Stimulated activated CD8-positive, alpha-beta memory T cell treated with anti-CD3 and anti-CD28 coated beads, Interleukin-4, amount 100 ng/mL, for 1 hour (primary cell): ENCODE measurements at places on chromosomes 12 and 14.

- no peak for DNase-seq
These were observed 1.8 kb downstream of the SMIM41 start for GRCh38 chr12:52081263-52081733.

DNA sequence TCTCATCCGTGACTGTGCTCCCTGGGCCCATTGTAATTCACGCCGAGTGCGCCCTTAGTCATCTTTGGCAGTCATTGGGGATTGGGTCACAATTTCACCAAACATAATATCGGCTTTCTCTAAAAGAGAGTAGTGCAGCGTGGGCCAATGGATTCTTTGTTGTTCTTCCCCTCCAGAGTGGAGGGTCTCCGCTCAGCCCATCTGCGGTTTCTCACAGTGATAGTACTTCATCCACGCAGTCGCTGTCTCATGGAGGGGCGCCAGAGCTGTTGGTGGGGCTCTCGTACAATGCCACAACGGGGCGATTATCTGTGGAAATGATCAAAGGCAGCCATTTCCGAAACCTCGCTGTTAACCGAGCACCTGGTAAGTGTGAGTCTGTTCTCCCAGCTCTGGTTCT lies 321.8 kb downstream of the SNAPC1 start:
- DNase-seq, result no peak

DNA sequence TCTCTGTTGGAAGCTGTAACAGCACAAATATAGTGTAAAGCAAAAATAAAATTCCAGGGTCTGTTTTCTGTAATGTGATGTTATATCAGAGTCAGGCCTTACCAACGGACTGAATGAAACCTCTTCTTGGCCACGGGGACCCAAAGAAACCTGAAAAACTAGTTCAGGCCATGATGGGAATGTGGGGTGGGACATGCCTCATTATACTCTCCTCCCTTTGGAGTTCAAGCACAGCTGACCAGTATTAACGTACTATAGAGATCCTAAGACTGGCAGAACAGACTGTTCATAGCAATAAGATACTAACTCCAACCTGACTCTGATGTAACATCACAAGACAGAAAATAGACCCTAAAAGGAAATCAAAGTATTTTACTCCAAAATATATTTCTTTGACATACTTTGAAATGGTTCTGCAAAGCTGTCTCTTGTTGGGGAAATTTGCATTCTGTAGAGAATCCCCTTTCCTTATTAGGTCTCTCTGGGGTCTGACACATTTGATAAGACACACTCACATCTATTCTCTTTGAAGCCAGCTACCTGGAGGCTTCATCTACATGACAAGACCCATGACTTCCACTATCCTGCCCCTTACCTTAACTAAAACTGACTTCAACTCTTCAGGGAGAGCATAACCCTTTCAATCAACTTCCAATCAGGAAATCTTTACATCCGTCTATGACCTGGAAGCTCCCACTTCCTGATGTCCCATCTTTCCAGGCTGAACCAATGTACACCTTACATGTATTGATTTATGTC lies 444.6 kb downstream of the SOX5 start:
- DNase-seq, result no peak

- no peak for DNase-seq
These were observed 206.4 kb upstream of the GRIP1 start for GRCh38 chr12:66885115-66885875.

DNA sequence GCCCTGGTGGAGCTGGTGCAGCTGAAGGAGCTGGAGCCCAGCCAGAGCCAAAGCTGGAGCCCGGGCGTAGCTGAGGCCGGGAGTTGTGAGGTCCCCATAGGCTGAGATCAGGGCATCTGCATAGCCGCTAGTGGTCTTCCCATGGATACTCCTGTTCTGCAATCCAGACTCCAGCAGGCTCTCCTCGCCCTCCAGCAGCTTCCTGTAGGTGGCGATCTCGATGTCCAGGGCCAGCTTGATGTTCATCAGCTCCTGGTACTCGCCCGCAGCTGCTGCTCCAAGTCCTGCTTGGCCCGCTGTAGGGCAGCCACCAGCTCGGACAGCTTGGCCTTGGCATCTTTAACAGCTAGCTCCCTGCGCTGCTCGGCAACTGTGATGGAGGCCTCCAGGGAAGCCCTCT lies 966.1 kb downstream of the FSCB start:
- DNase-seq, result no peak

GRCh38 chr12:13609894-13610679 lies 371.3 kb downstream of the GRIN2B start:
- DNase-seq, result no peak

DNA sequence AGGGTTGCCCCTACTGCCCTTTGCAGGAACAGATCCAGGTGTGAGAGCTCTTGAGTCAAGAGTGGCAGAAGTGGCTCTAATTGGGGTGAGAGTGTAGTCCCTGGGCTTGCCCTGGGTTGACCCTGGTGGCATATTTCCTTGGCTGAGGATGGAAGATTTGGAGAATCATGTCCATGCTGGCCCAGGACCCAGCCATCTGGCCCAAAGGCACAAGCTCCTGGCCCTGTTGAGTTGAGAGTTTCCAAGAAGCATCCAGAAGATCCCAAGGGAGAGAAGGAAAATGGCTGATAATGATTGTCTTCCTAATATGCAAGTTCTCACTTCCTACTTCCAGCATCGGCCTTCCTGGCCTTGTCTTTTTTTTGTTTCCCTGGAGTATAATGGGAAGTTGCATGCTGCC lies 55.5 kb upstream of the SRSF5 start:
- no peak for DNase-seq

DNA sequence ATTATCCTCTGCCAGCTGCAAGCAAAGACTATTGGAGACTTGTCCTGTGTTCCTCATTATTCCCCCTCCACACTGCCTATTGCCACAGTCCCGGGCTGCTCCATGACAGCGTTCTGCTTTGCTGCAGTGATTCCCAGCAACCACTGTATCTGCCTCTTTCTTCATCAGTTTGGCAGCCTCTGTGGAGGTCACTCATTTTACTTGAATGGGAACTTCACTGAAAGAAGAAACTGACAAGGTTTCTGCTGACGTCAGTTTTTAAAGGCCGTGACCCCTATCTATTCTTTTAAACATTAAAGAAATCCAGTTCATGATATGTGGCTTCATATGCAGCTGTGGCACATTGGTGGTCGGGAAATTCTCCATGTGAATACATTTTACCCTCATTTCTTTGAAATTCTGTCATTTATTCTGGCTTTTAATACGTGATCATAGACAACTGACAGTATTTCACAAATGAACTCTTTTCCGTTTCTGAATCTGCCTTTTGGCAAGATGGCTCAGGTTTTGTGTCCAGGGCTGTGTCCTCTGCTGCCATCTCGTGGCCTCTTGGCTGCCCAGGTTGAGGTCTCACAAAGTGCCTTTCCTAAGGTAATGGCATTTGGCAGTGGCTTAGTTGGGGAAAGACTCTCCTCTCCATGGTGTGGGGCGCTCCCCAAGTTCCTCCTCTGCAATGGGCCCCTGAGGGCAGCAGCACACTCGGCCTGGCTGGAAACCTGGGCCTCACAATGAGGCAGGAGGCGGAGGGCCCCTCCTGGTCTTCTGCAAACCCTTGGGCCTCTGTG lies 5.8 kb downstream of the TMEM253 start:
- peak; percentile 56 for DNase-seq

DNA sequence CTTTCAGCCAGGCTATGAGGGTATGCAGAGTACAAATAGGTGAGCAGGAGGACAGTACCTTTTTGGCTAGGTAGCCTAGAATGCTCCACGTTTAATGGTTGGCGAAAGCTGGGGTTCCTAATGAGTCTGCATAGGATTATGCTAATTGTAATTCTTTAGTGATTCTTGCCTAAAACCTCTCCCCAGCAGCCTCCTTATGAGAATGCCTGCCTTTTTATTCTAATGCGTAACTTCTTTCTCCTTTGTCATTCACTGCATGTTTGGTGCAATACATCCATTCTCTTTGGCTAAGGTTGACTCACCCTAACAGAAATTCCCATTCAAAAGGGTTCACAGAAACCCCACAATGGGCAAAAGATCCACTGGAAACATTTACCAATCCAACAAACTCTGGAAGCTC lies 752.2 kb downstream of the FSCB start:
- DNase-seq, result no peak

GRCh38 chr14:92675421-92675820 lies 73.0 kb downstream of the LGMN start:
- DNase-seq, result no peak

DNA sequence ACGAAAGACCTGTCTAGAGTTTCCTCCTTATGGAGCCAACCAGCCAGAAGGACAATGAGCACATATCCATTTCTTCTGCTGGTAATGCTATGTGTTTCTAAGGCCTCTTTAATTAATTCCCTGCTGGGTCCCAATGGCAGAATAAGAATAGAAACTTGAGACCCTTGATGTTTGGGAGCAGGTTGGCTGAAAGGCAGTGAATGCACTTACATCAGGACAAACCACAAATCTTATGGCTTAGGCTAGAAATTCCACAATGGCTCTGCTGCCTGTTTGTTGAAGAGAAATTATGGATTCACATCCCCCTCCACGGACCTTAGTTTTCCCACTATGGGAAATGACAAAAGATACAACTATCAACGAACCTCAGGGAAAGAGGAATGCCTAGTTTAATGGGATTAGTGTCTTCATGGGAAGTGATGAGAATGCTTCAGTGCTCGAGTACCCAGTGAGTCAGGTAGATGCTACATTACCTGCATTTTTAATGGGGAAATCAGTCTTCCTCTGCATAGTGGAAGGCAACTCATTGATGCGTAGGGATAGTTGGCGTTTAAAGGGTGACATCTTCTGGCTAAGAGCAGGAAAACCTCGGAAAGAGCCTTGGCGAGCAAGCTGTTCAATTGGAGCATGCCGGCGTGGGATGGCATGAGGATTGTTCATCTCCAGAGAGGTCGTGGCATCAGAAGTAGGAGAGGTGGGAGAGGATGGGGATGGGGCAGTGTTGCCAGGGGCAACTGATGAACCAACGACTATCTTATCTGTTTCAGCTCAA lies 46.5 kb downstream of the PAPLN start:
- DNase-seq, result no peak

DNA sequence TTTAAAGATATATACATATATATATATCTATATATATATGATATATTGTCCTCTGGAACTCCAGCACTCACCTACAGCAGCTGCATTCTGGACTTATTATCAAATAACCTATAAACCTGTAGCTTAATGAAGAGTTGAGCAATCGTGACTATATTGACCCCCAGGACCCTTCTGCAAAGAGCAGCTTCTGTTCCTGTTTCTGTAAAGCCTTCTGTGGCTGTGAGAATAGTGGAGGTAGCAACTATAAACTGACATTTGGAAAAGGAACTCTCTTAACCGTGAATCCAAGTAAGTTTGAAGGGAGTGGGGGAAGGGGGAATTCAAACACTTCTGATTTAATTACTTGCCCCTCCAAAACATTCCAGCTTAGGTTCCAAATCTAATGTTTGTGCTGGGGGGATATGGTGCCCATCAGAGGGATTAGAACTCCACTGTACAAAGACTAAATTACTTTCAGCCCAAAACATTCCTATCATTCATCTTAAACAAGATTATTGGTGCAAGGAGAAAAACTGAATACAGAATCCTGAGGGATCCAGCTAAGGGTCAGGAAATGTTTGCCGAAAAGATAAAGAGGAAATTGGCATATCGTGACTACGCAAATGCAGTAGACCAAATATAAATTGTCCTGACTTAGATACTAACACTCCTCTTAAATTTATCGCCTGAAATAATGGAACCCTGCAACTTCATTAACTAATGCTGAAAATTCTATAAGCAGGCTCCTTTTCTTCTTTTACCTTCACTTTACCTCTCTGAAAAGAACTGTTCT lies 106.1 kb downstream of the DAD1 start:
- no peak for DNase-seq

DNA sequence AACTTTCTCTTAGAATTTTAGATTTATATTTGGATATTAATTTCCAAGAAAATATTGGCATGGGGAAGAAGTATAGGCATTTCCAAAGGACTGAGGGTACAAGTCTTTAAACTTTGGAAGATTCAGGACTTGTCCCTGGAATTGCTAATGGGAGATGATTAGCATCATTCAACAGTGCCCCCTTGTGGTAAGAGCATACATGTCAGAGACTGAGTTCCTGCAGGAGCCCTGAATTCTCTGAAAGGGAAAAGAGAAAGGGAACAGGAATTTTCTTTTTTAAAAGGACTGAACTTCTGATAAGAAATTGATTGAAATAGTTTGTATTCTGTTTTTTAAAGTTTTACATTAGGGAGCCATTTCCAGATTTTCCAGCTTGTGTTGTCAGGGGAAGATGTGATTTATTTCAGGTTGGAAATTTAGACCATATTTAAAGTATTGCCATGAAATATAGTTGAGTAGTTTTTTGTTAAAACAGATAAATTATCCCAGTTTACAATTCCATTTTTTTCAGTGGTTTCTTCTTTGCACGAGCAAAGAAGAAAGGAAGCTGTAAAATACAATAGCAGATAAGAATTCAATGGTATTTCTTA lies 44.0 kb upstream of the REP15 start:
- DNase-seq, result no peak

- no peak for DNase-seq
These were observed 2.5 kb upstream of the LPAR5 start for GRCh38 chr12:6638305-6638704.

DNA sequence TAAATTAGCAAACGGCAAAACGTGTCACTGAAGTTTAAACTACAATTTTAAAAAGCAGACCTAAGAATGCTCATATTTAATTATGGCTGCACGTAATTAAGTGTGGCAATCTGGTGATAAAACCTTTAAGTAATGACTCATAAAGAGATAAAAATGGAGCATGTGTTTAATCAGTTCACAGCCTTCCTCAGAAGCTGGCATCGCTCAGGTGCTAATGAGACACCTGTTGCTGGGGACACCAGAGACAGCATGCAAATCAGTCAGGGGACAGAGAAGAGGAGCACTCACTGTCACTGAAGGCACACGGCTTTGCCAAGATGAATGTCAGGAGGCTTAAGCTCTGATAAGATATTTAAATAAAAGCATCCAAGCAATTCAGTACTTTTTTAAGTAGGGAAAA lies 840.3 kb downstream of the GALC start:
- DNase-seq, result no peak

- DNase-seq, result no peak
These were observed 138.8 kb upstream of the HMGA2 start for GRCh38 chr12:65685514-65685913.

DNA sequence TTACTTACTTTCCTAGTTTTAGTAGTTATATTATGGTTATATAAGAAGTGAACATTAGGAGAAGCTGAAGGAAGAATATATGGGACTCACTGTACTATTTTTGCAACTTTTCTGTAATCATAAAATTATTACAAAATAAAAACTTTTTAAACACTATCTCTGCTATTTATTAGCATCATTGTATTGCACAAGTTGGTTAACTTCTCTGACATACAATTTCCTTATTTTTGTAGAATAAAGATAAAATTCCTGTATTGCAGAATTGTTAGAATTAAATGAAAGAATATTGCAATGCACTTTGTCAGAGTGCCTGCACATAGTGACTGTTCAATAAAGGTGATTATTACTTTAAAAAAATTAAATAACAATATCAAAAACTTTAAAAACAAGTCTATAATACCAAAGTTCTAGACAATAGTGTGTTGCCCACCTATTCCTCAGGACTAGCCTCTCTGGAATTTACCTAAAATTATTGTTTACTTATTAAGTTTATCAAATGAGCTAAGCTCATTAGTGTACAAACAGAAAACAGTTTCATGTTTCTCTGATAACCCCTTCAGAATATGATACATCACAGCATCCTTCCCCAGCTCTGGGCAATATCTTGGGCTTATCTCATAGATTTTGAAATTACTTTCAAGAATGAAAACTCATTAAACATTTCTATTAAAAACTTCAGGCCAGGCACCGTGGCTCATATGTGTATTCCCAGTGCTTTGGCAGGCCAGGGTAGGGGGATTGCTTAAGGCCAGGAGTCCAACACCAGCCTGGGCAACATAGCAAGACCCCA lies 77.4 kb upstream of the TMPO start:
- no peak for DNase-seq

GRCh38 chr12:93789767-93790166 lies 112.6 kb downstream of the CRADD start:
- no peak for DNase-seq

- DNase-seq, result no peak
These were observed 23.7 kb downstream of the LGMN start for GRCh38 chr14:92724516-92725340.
